T-cell (primary cell): ENCODE measurements at places on chromosomes 2 and 18. TPM values are rescaled to one million over a fixed set of nuclear protein-coding genes. Genes with fewer than 3 reads are reported as not detected.

The ITPRIPL1 gene
- total RNA-seq: 12.7 TPM

DNA sequence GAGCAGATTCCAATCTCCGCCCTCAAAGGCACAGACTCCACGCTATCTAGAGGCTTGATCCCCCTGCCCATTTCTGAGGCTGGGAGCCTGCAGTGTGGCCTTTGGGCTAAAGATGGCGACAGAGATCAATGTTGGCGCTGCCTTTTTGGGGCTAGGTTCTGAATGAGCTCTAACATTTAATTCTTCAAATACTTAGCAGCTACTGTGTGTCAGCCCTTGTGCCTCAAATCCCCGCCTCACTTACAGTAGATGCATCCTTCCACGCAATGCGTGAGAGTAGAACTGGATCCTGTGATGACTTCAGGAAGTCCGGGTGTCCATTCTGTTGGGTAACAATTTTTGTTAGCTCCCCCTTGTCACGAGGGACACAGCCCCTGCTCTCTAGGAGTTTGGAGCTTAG lies 12.4 kb downstream of the IL1F10 start:
- peak; percentile 25 for DNase-seq

- no peak for DNase-seq
Observed at GRCh38 chr18:5895876-5896740, 786 bp upstream of the TMEM200C start.

The LINC00305 gene
- total RNA-seq: not detected

DNA sequence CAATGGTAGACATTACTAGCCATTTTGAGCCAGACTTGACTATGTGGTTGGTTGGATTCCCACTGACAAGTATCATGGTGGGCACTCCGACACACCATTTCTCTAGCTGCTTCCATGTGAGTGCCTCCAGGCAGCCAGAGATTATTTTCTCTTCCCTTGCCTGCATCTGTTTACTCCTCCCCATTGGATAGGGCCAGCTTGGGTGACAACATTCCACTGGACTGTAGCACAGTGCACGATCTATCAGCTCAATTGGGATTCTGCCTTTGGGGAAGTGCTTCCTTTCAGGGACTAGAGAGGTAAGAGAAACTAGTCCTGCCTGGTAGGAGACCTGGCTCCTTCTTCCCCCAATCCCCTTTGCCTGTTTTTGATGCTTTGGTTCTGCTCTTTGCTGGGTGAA lies 49.0 kb upstream of the MAP4K3 start:
- DNase-seq: no peak

The ERFE gene
- total RNA-seq: not detected

The ALPI gene
- not detected for total RNA-seq

The DRC1 gene
- not detected for total RNA-seq

The KCNJ3 gene
- total RNA-seq: not detected

DNA sequence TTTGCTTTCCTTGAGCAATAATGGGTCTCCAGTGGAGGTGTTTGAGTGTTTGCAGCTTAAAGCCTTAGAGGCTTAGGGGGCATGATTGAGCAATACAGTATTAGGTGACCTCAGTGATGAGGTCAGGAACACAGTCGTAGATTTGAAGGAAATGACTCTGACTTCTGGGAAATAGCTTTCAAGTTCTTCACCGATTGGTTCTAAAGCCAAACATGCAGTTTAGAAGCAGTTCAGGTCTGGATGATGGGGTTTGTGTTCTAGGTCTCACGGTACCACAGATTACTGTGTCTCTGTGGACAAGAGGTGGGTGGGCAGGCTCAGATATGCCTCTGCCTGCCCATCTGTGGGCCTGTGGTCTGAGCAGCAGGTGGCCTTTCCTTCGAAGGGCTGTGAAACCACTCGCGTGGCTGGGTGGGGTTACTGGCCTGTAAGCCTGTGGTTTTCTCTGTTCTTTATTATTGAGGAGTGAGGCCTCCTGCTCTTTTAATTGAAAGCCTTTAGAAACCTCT lies 7.8 kb downstream of the MTHFD2 start:
- DNase-seq: peak; percentile 10

The STON1 gene
- total RNA-seq: 2.6 TPM

DNA sequence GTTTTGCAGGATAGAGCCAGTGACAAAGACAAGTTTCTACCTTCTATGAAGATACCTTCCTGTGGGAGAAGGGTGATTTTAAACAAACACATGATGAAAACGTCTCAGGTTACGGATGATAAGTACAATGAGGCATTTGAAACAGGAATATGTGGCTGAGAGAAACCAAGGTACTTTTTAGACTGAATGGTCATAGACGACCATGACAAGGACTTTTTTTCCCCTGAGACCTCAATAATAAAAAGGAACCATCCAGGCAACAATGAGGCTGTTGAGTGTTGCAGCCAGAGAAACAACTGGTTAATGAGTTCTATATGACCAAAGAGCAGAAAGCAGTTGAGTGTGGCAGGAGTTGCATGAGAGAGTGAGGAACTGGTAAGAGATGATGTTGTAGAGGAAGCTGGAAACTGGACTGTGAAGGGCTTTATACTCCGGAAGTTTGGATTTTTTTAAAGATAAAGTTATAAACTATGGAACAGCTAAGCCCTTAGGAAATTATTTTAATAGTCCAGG lies 306.1 kb upstream of the CYRIA start:
- no peak for DNase-seq
